ENCODE measurements at places on chromosomes 5 and 9.
A peak's percentile ranks its signal among the peaks of the same experiment; 100 is the strongest.

GRCh38 chr5:11734369-11734768, 169.9 kb downstream of the CTNND2 start:
- no peak for DNase-seq

- no peak for DNase-seq
Measured at GRCh38 chr9:86801246-86801645, 146.1 kb downstream of the GAS1 start.

DNA sequence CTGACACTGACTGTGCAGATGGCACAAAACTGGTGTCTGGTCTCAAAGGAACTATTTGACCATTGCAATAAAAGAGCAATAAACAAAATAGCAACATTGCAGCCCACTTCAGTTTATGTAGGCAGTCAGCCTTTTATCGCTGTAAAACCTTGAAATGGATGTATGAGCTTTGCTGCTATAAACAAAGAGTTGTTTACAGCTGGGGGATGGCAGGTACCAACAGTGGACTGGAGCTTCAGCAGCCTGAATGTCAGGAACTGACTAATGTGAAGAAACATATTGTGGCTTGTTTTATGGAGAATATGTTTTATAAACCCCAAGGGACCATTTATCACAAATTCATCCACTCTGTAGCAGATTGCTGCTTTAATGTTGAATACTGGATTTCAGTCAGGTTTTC, 78.0 kb downstream of the PTPRD start:
- DNase-seq = no peak

DNA sequence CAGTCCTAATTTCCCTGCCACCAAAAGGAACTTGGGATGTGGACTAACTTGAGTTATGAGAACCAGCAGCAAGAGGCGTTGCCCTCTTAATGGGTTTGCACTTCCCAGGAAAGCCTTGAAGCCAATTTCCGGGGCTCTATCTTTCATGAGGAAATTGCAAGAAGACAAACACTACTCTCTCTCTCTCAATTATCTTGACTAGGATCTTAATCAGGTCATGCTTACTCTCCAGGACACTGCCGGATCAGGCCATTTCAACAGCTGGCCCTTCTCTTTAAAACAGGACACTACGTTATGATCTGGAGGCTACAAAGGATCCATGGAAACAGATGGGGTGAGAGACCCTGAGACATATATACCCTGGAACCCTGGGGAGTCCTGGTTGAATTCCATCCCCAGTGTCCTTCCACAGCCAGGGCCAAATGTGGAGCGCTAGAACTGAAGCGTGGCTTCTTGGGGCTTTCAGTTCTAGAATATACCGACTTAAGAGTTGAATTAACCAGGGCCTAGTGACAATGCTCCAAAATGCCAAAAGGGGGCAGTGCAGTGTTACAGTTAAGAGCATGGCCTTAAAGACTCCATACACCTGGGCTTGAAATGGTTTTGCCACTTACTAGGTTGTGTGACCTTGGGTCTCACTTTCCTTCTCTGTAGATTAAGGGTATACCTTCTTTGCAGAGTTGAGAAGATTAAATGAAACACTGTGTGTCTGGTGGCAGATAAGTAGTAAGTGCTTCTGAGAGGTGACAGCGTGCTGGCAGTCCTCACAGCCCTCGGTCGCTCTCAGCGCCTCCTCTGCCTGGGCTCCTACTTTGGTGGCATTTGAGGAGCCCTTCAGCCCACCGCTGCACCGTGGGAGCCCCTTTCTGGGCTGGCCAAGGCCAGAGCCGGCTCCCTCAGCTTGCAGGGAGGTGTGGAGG, 21.1 kb downstream of the FAM219A start:
- peak; percentile 68 for DNase-seq

DNA sequence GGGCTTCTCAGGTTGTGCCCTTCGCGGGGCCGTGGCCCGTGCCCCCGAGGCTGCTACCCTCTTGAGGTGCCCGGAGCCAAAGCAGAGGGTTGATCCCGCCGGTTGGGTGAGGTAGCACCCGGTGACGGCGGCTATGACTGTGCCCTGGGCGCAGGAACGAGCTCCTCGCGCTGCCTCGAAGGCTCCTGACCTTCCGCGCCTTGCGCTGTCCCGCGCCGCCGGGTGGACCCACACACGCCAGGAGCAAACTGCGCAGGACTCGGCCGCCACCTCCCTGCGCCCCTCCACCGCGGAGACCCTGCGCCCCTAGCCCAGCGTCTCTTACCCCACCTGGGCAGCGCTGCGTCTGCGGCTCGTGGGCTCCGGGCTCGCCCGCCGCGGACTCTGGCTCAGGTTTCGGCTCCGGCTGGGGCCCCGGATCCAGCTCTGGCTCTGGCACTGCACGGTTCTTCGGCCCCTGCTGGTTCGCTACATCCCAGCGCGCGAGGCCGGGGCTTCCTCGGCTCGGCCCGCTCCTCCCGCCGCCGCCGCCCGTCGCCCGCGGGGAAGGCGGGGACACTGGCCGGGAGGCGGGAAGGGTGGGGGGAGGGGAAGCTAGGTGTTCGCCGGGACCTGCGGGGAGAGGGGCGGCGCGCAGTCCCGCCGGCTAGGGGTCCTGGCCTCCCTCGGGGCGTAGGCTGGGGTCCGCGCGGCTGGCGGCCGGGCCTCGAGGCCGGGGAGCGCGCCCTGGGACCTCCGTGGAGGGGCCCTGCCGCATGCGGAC, 5.4 kb upstream of the PITX1 start:
- no peak for DNase-seq

GRCh38 chr9:95993337-95993736, 117.8 kb downstream of the ERCC6L2 start:
- no peak for DNase-seq

DNA sequence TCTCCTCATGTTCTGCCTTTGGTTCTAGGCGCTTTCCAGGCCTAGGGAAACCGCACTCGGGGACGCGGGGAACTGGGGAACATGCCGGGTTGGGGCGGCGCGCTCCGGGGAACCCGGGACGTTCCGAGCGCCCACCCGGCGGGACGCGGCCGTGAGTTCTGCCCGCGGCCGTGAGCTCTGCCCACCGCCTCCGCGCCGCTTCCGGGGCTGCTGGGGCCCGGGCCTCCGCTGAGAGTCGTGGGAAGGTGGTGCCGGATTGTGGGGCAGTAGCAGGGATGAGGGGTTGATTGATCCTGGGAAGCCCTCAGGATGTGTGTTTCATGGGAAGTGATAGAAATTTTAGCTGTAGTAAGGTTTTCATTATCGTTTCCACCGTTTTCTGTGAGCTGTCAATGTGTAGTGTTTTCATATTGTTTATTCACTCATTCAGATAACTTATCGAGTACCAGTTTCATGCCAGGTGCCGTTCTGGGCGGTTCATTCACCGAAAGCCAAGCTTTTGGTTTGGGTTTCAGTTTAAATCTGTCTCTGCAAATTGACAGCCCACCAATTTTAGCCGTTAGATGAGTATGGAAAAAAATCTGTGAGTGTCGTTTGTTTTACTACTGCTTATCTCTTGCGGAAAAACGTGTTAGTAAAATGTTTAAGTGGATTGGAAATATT, 657 bp downstream of the MTRR start:
- DNase-seq = no peak

- DNase-seq = no peak
Measured at GRCh38 chr5:140337880-140338279, 8.5 kb downstream of the HBEGF start.

GRCh38 chr5:154325566-154325965, 120.2 kb upstream of the SAP30L start:
- DNase-seq = no peak

DNA sequence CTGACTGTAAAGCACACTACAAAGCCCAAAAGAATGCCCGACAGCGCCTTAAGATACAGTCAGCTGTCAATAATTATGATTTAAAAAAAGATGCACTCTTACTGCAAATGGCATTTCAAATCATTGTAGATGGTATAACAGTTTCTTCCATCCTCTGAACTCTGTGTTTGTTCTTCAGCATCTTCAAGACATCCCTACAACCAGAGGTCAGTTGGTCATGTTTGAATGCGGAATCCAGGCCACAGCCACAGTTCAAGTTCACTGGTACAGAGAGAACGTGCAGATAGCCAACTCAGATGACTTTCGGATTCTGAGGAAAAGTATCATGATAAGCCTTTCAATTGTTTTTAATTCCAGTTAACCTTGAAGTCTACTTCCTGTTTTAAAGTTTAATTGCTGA, 8.7 kb upstream of the MYOT start:
- no peak for DNase-seq

DNA sequence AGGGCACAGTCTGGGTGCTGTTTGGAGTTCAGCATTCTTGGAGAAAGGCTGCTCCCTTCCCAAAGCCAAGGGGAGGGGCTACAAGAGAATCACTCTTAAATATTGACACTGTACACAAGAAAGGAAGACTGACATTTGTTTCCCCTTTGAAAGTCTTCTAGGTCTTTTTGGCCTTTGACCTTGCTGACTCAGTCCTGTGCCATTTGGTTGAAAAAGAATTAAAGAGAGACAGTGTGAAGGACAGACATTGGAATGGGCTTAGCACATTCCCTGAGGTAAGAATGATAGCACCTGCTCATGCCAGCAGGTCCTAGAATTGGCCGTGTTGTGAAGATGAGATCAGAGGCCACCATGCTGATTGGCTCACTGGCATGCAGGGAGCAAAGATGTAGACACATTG, 271.4 kb upstream of the ZNF608 start:
- DNase-seq = no peak

DNA sequence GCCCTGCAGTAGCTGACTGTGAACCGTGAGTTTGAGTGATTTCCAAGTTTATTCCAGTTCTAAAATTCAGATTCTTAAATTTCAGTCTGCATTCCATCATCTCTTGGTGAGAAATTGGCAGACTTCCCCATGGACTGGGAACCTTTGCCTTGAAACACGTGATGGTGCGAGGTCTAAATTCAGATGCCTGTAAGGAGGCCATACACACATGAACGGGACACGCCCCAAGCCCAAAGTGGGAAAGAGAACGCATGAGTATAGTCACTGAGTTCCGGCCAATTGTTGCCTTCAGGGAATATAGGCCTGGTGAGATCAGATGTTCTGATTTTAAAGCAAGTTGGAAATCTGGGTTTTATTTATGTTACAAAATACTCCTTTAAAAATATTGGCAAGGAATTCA, 1084.4 kb upstream of the WWC1 start:
- no peak for DNase-seq

DNA sequence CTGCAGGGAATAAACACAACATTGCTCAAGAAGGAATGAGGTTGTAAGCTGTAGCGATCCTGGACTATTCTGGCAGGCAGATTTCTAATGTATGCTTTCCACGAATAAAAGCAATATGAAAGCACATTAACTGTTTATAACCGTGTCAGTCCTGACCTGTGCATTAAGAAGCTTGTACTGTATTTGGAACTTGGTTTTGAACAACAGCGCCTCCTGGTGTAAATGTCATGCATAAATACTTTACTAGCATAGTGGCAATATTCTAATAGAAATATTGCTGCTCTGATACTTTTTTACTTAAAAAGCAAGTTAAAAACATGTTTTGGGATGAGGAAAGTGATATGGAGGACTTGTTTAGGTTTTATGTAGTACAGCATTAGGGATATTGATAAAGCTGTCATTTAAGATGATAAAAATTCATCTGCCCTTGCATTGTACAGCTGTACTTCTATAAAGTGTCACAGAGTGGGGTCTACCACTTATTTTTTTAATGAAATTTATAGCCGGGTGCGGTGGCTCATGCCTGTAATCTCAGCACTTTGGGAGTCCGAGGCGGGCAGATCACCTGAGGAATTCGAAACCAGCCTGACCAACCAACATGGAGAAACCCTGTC, 70.7 kb upstream of the GNE start:
- peak; percentile 33 for DNase-seq

- no peak for DNase-seq
Measured at GRCh38 chr5:3212869-3213268, 382.8 kb upstream of the IRX1 start.

DNA sequence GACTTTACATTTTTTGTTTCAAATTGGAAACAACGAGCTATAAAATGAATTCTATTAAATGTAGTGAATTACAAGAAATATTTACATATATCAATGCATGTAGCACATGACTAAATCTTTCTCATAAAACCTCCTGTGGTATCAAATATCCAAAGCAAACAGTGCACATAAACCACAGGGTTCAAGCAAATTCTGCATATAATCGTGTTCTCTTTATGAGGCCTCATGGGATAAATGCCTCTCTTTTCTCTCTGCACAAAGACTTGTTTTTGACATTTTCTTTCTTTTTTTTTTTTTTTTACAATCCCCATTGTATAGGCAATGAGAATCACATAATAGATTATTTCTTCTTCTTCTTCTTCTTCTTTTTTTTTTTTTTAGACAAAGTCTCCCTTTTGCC, 1117.2 kb upstream of the DMAC1 start:
- DNase-seq = no peak

DNA sequence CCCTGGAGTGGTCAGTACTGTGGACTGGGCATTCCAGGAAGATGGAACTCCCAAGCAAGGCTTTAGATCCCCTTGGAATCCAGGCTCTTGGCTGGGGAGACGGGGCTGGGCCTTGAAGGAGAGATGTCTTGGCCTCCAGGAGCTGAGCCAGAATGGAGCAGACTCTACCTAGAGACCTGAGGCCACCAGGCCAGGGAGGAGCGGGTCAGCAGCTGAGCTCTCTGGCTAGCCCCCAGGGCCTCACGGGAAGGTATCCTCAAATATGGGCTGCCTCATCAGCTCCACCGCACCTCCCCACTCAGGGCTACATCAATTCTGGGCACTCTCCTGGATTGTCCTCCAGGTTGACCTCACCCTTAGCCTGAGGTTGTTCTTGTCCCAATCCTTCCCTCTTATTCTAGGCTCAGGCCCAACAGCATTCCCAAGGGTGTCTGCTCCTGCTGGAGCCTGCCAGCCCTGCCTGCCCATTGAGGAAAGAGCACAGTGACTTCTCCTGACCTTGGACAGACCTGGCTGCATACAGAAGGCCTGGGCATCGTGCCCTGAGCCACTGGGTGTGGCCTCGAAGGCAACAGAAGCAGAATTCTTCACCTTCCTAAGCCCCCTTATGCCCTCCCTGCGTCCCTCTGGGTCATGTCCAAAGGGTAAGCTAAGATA, 3.0 kb upstream of the PDLIM4 start:
- DNase-seq = no peak

GRCh38 chr9:69140123-69140735, 33.8 kb upstream of the TJP2 start:
- DNase-seq = no peak

DNA sequence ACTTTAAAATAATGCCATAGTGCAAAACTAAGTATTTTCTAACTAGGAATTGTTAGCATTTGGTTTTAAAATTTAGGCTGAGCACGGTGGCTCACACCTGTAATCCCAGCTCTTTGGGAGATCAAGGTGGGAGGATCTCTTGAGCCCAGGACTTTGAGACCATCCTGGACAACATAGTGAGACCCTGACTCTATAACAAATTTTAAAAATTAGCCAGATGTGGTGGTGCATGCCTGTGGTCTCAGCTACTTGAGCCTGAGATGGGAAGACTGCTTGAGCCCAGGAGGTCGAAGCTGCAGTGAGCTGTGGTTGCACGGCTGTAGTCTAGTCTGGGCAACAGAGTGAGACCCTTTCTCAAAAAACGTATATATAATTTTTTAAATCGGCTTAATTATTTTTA, 4.9 kb downstream of the OTULIN start:
- DNase-seq = no peak
